ENCODE measurements at places on chromosomes 2 and 18.

DNA sequence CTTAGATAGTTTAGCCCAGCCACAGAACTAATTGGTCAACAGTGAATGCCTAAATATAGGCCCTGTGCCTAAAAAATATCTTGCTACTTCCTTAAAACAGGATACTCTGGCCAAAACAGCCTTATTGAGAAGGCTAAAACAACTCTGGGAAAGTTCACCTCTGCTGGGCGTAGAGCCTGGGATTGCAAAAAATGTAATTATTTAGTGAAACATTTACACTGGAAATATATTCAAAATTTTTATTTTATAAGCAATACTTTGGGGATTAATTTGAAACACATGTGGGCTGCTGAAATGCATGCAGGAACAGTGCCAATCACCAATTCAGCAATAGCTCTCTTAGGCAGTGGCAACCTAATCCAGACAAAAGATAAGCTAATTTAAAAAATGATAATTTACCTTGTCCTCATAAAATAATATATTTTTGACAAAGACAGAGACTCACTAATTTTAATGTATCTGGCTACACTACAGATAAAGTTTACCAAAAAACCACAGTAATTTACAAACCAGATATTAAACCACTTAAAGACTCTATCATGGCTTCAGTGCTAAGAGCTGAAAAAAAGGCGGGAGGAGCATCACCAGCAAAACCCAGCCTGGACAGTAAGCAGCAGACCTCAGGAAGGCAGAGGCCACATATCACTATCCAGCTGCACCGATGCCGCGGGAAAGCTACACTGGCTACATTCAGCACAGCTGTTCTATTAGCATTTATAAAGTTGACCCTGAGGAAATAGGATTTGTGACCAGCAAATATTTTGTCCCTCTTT is 18.5 kb downstream of the TRAK2 start:
- no peak for DNase-seq

- DNase-seq, result no peak
Observed at GRCh38 chr2:119630121-119630520, 48.9 kb upstream of the TMEM177 start.

DNA sequence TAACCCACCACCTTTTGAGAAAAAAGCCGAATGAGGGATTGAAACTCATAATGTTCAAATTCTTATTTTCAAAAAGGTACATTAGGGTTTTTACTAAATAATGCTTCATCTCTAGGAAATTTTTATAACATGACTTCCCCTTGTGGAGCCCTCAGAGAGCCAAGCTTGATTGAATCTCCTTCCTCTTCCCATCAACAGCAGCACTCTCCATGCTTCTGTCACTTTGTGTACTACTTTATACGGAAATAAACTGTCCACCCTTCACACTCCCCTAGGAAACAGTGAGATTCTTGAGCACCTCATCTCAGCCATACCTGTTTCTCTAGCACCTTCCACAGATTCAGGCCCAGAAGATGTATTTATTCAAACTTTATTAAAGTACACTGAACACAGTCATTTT is 51.8 kb downstream of the TFPI start:
- no peak for DNase-seq

GRCh38 chr18:62196980-62197379 is 9.9 kb downstream of the RELCH start:
- no peak for DNase-seq

DNA sequence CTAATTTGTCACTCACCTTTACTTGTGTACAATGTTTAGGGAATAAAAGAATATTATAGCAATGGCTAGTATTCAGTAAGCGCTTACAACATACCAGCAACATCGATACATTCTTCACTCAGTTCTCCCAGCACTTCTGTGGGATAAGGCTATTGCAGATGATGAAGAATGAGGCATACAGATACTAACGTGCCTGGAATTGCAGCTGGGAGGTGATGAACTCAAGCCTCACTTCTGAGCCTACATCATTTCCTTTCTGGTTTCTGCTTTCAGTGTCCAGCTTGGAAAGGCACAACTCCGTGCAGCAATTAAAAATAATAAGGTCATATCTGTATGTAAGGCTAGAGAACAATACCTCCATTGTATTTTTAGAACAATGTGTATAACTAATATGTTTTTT is 95.4 kb upstream of the AQP4 start:
- no peak for DNase-seq

- DNase-seq, result peak; percentile 76
Observed at GRCh38 chr2:97774425-97774824, 61.0 kb downstream of the ZAP70 start.

DNA sequence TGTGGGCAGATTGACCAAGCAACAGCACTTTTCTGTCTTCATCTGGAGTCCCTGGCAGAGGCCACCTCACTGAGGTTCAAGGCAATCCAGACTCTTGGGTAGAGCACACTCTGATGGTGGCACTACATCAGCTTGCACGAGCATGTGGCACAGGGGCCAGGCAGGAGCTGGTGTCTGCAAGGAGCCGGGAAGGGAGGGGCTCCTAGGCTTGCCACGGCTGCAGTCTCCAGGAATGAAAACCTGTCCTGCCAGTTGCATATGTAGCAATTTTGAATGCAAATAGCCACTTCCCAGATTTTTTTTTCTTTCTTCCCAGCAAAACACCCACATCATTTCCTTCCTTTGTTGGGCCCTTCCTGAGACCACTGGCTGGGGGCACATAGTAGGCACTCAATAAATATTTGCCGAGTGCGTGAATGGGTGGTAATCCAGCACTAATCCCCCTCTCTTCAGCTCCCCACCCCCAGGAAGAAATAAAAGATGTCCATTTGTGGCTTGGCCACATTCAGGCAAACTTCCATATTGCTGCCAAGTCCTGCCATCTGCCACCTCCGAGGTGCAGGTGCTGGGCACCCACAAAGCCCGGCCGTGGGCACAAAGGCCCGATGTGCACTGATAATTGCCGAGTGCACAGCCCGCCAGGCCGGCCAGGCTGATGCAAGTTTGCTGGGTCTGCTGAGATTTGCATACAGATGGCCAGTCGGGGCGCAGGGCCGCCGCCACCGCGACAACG is 72.4 kb downstream of the MYCN start:
- DNase-seq, result peak; percentile 92

DNA sequence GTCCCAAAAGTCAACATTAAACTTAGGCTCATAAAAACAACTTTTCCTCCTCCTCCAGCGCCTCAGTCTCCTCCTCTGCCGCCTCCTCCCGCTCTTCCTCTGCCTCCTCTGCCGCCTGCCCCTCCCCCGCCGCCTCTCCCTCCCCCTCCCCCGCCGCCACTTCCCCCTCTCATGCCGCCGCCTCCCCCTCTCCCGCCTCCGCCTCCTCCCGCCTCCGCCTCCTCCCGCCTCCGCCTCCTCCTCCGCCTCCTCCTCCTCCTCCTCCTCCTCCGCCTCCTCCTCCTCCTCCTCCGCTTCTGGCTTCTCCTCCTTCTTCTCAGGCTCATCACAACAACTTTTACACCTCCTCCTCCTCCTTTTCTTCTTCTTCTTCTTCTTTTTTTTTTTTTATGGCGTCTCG is 599.9 kb downstream of the TMEM182 start:
- DNase-seq, result peak; percentile 52

GRCh38 chr2:215716956-215717355 is 281.1 kb upstream of the FN1 start:
- no peak for DNase-seq

DNA sequence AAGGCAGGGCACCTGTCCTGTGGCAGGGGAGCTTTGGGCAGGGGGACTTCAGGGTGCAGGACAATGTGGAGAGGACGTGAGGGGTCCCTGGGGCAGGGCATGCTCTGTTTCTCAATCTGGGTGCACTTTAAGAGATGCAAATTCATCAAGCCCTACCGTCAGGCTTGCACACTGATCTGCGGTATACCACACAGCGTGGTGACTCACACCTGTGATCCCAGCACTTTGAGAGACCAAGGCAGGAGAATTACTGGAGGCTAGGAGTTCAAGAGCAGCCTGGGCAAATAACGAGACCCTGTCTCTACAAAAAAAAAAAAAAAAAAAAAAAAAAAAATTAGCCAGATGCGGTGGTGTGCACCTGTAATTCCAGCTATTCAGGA is 10.2 kb upstream of the GPC1 start:
- DNase-seq, result peak; percentile 45

DNA sequence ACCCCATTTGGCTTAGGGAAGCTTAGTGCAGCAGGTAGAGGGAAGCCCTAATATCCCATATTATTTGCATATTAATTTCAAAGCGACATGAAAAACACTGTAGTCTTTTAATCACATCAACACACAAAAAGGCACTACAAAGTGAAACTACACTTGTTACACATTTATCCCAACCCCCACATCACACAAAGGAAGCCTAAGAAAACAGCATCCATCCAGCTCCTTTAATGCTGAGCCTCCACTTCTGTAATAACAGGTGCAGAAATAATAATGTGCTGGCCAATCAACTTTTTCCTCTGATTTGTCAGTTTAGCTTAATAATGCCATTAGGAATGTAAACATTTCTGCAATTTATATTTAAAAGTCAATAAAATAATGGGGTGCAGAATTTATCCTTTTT is 274.0 kb downstream of the TCF4 start:
- no peak for DNase-seq

- no peak for DNase-seq
Observed at GRCh38 chr18:13264091-13265007, 45.8 kb downstream of the LDLRAD4 start.

DNA sequence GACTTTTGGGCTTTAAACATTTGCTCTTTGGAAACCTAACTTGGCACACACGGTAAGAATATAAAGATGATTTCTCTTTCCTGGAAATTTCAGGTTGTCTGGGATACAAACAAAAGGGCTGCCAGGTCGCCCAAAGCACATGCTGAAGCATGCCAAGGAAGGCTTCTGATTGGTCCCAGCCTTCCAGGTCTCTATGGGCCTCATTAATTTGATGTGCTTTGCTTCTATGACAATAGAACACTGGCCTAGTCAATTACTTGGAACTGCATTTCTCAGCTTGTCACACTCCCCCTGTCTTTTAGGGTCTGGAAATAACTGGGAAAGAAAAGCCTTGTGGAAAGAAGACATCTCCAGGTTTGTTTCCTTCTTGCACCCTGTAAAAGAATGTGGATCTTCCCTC is 228.9 kb downstream of the ADCYAP1 start:
- DNase-seq, result no peak

- DNase-seq, result no peak
Observed at GRCh38 chr2:240154606-240155005, 14.1 kb upstream of the OTOS start.

- DNase-seq, result no peak
Observed at GRCh38 chr2:121282800-121283385, 2.1 kb downstream of the TFCP2L1 start.

- no peak for DNase-seq
Observed at GRCh38 chr2:146506851-146507250, 1338.0 kb upstream of the ACVR2A start.

GRCh38 chr18:75070235-75070624 is 138.7 kb downstream of the PTGR3 start:
- no peak for DNase-seq

- peak; percentile 53 for DNase-seq
Observed at GRCh38 chr2:241771286-241772062, 5.1 kb upstream of the GAL3ST2 start.

GRCh38 chr2:160516547-160517365 is 23.1 kb upstream of the RBMS1 start:
- no peak for DNase-seq

DNA sequence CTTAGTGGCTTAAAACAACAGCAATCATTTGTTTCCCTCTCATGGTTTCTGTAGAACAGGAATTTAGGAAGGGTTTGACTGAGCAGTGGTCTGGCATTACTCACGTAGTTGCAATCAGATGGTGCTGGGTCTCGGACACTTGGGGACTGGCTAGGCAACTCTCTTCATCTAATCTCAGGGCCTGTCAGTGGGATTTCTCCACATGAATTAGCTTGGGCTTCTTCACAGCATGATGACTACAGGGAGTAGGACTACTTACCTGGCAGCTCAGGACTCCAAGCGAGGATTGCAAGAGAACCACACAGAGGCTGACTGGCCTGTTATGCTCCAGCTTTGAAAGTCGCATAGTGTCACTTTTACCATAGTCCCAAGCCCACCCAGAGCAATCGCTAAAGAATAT is 125.1 kb downstream of the TTC27 start:
- peak; percentile 65 for DNase-seq

DNA sequence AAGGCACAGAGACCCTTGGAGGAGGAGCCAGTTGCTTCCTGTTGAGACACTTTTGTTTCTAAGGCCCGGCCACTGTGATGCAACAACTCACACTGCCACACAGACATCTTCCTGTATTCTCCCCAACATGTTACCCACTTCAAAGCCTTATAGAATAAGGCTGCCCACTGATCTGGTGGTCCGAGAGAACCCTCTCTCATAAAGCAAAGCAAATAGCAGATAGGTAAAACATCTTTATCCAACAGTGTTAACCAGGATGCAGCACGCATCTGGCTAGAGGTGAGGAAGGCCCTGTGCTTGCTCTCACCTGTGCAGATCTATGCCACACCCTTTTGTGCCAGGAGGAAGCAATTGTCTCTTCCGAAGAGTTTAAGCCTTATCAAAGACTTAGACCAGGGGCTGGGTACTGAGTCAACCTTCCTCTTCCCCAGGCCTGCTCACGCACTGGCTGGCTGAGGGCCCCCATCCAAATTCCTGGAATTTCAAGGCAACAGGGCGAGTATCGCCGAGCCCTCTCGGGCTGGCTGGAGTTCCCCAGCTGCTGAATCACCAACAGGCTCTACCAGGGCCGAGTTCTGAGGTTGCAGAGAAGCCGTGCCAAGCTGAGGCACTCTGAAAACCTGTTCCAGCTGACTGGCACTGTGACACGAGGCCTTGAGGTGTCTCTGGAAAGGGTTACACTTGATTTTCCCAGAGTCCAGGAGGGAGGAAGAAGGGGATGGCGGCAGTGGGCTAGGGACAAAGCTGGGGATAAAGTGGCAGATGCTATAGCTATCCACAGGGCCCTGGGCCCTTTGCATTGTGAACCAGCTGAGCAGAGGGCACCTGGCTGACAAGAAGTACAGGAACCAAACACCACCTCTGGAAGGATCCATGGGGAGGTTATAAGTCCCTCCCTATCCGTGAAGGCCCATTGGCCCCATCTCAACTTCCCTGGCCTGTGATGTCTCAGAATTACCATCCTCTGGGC is 29.3 kb downstream of the TGFA start:
- peak; percentile 92 for DNase-seq

DNA sequence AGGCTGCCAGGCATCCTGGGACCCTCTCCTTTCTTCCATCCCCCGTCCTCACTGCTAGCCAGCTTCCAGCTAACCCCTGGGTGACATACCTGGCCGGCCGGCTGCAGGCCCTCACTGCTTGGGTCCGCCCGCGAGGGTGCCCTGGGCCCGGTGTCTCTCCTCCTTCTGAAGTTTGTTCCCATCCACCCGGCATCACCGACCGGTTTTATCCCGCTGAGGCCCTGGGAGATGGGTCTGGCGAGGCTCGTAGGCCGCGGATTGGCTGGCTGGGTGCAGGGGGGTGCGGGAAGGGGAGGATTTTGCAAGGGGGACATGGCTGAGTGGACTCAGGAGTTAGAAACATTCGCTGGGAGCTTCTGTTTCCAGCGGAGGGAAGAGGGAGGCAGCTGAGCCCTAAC is at the start of gene PAX8:
PAX8 (minus strand) TSS at position 180 of the 398 bp plus-strand sequence. CDS start 527 bp downstream, outside the sequence.
- DNase-seq, result no peak

- DNase-seq, result no peak
Observed at GRCh38 chr2:155599834-155600233, 732.7 kb downstream of the NR4A2 start.

- DNase-seq, result peak; percentile 18
Observed at GRCh38 chr2:129482626-129483025, 496.8 kb upstream of the RAB6C start.

Data from islet precursor cell (in vitro differentiated cells).